ENCODE measurements at places on chromosomes 1 and 21.

GRCh38 chr1:7262611-7263010 is 477.4 kb downstream of the CAMTA1 start:
- no peak for DNase-seq

- DNase-seq = peak; percentile 18
Observed at GRCh38 chr1:239308701-239309333, 77.6 kb upstream of the CHRM3 start.

DNA sequence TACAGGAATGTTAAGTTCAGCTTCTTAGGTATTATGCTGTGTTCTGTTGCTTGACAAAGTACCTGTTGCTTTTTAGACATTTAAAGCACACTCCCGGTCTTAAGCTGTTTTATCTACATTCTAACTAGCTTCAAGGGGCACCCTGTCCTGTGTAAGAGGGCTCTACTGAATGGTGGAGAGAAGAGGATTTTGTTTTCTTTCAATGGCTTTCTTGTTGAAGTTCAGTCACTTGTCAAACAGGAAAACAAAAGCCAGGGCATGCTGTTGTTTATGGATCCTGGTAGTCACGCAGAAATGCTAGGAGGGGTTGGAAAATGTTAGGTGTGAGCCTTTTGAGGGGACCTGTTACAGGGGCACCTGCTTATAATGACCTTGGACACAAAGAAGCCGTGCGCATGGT is 30.7 kb downstream of the PGM1 start:
- no peak for DNase-seq

GRCh38 chr1:50981741-50982140 is 11.7 kb downstream of the CDKN2C start:
- DNase-seq = no peak

DNA sequence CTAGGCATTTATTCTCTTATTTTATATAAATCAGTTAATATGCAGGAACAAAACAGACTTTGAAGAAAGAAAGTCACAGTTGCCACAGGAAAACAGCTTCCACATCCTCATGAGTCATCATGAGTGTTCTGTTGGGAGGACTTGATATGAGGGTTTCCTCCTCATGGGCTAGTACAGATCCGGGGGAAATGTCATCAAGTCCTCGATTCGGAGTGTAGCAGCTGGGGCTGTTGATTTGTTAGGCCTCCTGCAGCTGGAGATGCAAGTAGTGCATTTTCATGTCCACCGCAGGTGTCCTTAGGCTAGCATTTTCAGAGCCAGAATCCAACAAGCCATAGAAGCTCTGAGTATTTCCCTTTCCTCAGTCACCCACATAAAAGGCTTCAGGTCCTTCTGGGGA is 36.7 kb downstream of the ADAM30 start:
- DNase-seq = peak; percentile 53

GRCh38 chr21:25390701-25391100 is 216.6 kb downstream of the MRPL39 start:
- DNase-seq = no peak

All from AML-193 (cell line).